CD4-positive, alpha-beta T cell treated with Interleukin-15 for 1 hour (primary cell): ENCODE measurements at places on chromosomes 16 and 17.

GRCh38 chr16:66278111-66278531 is 88.4 kb upstream of the CDH5 start:
- no peak for DNase-seq

DNA sequence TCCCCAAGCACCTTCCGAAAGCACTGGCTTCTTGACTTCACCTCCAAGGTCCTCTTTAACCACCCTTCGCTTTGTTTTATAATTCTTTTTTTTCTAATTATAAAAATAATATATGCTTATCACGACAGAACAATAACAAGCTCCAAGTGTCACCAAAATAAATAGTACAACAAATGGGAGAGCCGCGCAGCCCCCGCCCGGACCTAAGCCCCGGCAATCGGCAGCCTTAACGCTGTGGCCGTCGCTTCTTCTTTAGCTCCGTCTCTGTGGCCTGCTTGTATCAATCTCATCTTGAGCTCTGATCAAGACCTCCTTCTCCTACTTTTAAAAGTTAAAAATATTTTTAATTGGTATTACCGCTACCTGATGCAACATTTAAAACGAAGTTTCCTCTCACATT is 42.7 kb downstream of the CYB5D2 start:
- DNase-seq: no peak

DNA sequence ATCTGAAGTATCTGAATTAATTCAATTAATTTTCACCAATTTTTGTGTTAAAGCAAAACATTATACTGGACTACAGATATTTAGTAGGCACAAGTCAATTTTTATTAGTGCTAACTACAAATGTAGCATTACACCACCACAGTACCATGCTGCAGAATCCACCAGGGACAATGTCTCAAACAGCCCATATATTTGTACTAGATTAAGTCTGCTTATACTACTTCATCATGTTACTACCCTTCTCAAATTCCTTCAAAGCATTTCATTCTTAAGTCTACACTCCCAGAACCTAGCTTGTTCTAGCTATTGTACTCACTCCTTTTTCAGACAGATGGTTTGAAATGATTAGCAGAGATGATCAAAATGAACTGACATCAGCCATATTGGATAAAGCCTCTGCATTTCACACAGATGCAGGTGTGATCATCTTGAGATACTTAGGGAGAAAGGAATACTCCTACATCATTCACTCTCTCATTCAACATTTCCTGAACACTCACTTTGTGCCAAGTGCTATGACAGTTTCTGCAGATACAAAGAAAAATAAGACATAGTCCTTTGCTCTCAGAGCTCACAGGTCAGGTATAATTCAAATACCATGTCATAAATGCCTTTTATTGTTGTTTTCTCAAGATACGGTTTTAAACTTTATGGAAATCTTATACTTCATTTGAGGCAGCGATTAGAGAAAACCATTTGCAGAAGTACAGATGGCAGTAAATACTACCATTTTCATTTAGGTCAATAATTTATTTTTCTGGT is 47.7 kb downstream of the SMURF2 start:
- no peak for DNase-seq

DNA sequence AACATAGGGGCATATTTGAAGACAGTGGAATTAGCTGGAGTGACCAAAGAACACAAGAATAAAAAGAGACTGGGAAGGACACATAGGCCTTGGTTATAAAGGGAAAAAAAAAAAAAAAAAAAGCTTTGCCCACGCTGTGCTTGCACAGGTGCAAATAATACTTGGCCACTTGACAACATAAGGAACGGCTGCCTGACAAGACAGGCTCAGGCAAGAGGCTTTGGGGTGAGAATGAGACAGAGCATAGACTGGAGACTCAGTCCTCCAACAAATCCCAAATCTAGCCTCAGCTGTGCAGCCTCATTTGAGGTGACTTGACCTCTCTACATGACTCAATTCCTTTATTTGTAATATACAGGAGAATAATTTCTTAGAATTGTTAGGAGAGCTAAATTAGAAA is 332.8 kb upstream of the DYNLRB2 start:
- DNase-seq: no peak

DNA sequence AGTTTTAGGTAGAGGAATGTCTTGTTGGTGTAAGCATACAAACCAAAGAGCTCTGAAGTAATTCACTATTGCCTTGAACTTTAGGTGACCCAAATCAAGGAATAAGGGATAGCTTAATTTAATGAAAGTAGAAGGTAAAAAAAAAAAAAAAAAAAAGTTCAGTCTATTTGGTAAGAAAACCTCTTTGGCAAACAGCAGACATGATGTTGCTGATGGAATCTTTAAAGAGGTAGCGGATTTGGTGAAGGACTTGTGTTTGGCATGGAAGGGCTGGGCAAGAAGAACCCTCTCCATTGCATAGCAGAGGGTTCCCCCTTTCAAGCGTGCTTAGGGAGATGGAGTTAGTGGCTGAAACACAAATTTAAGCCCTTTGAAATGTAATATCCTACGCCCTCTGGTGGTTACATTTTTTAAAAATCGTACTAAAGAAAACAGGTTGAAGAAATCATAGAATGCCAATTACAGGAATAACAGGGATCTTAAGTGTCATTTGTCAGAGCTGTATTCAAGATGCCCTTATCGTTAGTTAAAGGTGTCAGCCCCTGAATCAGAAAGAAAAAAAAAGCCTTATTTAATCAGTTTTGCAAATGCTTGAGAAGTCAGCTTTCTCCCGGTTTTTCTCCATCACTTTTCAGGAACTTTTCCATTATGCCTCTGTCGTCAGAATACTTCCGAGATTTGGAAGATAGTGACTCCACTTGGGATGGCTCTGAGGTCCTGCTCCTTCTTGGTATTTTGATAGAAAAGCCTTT is 383.1 kb downstream of the KCNJ2 start:
- no peak for DNase-seq

DNA sequence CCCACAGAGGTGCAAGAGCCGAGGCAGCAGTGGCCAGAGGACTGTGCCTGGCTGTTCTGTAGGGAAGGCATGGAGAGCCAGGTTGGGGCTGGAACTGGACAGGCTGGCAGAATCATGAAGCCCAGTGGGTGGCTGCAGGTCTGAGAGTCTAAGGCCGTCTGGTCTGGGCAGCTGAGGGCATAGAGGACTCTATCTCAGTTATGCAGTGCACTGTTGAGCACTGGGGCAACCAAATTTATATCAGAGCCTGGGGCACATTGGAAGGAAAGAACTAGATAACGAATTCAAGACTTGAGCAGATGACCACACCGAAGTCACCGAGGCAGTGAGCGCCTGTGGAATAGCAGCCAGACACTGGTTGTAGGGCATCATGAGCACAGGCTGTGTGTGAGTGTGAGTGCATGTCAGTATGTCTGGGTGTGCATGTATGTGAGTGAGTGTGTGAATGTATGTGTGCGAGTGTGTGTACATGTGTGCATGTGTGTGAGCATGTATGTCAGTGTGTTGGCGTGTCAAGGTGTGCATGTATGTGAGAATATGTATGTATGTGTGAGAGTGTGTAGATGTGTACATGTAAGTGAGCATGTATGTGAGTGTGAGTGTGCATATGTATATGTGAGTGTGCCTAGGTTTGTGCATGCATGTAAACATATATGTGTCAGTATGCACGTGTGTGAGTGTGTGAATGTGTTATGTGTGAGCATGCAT is 37.0 kb downstream of the RGS9 start:
- no peak for DNase-seq

DNA sequence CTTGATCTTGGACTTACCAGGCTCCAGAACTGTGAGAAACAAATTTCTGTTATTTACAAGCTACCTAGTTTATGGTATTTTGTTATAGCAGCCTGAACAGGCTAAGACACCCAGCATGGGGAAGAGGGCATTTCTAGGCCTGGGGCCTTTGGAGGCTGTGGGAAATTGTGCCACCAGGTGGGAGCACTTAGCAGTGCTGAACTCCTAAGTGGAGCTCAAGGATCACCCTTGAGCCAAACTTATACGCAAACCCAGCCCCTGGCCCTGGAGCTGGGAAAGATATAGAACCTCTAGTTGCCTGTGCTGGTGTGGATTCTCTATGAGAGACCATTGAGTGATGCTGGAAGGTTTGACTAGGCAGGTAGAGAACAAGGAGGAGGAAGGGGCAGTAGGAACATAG is 36.1 kb downstream of the MIS12 start:
- no peak for DNase-seq
